A673 (cell line): ENCODE measurements at places on chromosomes 12 and 14. TPM values are rescaled to one million over a fixed set of nuclear protein-coding genes. Genes with fewer than 3 reads are reported as not detected.

DNA sequence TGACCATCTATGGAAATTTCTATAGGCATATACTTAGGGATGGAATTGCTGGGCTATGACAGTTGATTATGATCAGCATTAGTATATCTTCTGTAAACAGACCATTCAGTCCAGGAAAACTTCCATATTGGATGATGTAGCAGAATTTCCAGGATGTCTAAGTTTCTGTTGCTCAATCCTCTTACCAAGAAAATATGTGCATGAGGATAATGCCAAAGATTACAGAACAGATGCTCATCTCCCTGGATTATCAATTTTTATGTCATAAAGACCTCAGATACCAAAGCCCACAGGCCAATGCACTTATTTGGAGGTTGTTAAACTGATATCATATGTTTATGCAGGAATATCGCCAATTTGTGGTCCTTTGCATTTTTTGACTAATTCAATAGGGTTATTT lies 354.4 kb upstream of the FLRT2 start:
- DNase-seq = no peak

- no peak for DNase-seq
Measured at GRCh38 chr12:47965581-47965980, 2.2 kb downstream of the TMEM106C start.

DNA sequence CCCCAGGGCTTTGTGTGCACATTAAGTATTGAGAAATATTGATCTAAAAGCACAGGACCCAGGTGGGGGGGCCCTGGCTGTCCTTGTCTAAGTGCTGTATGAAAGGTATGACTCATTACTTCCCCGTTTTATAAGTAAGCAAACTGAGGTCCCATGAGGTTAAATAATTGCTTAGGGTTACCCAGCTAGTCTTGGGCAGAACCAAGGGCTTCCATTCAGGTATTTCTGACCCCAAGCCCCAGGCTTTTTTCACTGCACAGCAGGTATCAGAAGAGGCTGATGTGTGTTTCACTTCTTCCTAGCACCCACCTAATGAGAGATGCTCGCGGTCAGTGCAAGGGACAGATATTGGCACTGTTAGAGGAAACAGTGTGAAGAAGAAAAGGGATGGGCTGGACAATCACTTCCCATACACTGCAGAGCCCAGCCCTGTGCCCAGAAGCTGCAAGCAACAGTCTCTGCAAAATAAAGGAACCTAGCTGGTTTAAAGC lies 4.7 kb upstream of the TC2N start:
- no peak for DNase-seq

DNA sequence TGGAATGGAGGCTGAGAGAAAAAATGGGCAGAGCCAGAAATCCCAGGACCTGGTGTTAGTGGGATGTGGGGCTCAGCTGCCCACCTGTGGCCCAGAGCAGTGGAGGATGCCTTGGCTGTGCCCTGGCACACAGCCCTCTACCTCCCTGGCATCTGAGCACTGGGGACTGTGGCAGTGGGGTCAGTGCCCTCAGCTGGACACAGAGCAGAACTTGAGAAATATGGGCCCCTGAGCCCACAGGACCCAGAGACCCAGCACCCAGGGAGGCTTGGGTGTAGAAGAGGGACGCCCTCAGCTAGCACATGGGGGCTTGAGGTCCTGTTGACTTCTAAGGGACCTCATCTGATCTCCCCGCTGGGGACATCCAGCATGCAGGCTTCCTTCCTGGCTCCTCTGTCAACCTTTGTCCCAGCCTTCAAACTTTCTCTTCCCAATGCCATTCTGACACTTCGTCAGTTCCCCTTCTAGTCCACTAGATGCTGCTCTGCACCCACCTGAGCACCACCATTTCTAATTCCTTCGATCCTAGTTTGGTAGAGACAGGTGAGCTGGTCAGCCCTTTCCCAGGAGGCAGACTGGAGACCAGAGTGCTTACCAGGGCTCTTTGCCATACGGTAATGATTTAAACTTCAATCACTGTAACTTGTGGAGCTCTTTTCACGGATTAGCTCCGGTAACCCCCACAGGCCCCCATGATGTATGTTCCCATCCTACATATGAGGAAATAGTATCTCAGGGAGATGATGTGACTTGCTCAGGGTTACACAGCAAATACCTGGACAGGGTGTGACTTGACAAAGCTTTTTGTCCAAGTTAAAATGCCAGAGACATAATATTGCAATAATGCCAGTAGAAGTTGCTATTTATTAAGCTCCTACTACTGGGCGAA lies 143.7 kb downstream of the ASCL4 start:
- DNase-seq = peak; percentile 23

DNA sequence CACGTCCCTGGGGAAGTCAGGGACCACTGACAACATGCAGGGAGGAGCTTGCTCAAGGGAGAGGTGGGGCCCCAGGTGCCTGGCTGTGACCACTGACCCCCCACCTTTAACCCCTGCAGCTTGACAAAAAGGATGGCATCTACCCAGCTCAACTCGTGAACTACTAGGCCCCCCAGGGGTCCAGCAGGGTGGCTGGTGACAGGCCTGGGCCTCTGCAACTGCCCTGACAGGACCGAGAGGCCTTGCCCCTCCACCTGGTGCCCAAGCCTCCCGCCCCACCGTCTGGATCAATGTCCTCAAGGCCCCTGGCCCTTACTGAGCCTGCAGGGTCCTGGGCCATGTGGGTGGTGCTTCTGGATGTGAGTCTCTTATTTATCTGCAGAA lies 26.3 kb downstream of the HIP1R start:
- DNase-seq = no peak

- no peak for DNase-seq
Measured at GRCh38 chr12:13530966-13531365, 334.4 kb downstream of the EMP1 start.

- DNase-seq = no peak
Measured at GRCh38 chr12:112750971-112751370, 40.6 kb upstream of the RPH3A start.

GRCh38 chr14:20560961-20561360 lies at the start of gene RNASE9:
RNASE9 (minus strand) TSS chr14:20561047.
- no peak for DNase-seq

- DNase-seq = no peak
Measured at GRCh38 chr14:74364271-74364880, 16.1 kb downstream of the VRTN start.

Gene ASPG
- not detected in 2 replicates for total RNA-seq

Gene CLEC4A
- 0.33 and 0.84 TPM in 2 replicates for total RNA-seq

Gene B4GALNT1
- 34.5 and 39.0 TPM in 2 replicates for total RNA-seq

Gene ZFYVE26
- total RNA-seq = 20.5 and 21.9 TPM in 2 replicates

Gene OTX2
- 129 and 147 TPM in 2 replicates for total RNA-seq
